Amniotic stem cell (primary cell): ENCODE measurements at places on chromosomes 5 and 9.

DNA sequence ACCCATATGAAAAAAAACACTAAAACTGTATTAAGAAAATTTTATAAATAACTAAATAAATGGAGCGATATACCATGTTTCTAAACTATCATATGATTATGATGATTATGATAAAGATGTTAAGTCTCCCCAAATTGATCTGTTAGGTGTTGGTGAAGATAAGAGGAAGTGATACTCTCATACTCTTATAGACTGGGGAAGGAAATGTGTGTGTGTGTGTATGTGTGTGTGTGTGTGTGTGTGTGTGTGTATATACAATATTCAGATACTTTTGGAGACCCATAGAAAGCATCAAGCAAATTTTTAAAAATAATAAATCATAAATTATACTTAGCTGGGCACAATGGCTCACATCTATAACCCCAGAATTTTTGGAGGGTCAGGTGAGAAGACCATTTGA, 62.9 kb downstream of the TMEM232 start:
- DNase-seq: no peak

DNA sequence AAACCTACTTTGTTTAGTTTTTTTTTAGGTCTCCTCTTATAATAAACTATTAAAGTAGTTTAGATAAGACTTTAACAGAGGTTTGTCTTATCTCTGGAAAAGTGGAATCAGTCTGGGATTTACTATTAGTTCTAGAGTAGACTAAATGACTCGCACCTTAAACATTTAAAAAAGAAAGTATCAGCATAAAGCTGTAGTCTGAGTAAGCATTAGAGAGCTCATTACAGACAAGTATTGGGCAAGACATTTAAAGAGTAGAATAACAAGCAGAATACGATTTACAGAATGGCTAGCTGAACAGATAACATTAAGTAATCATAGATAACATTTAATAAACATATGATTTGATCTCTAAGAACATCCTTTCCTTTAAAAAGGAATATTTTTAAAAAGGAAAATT, 226.0 kb upstream of the DMAC1 start:
- DNase-seq: no peak

DNA sequence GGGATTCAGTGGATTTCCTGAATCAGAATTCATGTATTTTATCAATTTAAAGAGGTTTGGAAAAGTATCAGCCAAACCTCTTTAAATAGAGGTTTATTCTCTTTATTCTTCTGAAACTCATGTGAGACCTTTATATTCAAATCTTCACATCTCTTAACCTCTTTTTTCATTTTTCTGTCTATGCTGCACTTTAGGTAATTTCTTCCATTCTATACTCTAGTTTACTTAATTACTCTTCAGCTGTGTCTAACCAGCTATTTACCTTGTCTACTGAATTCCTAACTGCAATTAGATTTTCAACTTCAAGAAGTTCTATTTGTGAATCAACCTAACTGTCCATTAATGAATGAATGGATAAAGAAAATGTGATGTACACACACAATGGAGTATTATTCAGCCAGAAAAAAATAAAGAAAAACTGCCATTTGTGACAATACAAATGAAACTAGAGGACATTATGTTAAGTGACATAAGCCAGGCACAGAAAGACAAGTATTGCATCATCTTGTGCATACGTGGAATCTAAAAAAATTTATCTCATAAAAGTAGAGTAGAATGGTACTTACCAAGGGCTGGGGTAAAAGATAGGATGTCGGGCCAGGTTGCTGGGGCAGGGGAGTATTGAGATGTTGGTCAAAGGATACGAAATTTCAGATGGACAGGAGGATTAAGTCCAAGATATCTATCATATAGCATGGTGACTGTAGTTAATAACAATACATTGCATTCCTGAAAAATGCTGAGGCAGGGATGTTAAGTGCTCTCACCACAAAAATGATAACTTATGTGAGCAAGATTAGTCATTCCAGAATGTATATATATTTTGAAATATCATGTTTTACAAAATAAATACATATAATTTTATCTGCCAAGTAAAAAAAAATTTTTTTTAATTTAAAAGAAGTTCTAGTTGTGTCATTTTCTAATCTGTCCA, 129.5 kb upstream of the LRRTM2 start:
- DNase-seq: no peak

GRCh38 chr5:139850423-139851016, 54.9 kb downstream of the PSD2 start:
- DNase-seq: no peak

DNA sequence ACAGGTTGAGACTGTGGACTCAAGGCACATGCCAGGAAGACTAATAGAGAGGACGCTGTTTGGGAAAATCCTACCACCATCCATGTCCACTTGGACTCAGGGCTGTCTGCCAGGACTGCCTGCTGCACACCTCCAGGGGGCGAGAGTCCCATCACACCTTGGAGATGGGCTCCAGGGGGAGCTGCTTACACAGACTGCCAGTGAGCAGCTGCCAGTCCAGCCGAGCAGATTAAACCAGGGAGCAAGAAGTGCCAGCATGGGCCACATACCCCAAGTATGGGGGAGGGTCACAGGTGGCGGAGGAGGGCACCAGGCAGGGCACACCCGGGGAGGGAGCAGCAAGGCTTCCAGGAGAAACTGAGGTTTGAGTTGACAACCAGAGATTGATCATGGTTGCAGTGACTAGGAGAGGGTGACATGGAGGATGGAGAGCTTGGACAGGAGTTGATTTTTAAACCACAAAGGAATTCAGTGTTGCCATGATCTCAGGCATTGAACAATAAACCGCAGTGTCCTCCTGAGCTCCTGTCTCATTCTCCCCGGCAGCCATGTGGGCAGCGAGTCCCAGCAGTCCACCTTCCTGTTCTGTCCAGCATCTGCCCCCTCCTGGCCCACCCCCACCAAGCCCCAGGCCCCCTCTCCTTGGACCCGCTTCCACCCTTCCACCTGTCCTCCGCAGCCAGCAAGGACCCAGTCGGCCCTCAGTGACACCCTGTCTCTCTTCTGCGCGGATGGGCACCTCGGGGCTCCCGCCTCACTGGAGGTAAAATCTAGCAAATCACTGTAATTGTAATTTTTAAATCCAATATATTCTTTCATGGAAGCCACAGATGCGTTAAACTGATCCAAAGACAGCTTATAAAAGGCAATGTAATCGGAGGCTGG, 3.1 kb upstream of the VAV2 start:
- DNase-seq: no peak

DNA sequence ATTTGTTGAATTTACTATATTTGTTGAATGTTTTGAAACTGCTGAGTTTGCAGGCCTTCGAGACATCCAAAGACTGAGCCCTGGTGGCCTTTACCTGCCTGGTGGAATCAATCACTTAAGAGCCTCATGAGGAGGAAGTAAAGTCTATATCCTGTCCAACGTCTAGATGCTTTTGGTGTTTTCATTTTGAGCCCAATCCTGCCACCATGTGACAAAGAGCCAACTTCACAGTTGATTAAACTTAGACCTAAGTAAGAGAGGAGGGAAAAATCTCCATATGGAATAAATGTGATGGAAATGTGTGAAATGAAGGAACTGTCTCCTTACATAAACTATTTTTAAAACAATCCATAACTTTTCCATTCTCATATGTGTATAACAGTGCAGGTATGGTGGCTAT, 220.1 kb downstream of the PRR16 start:
- no peak for DNase-seq

GRCh38 chr9:126386088-126386487, 59.5 kb downstream of the MVB12B start:
- DNase-seq: no peak

DNA sequence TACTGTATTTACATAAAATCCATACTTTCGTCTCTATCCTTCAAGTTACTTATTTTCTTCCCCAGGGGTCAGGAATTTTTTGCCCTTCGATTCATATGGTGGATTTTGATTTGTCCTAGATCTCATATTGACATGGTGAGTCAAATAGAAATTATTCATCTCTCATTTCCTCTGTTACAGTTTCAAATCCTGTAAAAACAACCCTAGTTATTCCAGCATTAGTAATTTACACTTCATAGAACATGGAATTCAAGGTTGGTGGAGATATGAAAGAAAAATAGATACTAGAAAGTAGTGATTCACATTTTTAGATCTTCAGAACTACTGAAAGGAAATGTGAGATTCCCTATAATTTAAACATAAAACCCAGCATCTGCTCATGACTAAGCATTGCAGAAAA, 1331.0 kb upstream of the CDH9 start:
- no peak for DNase-seq
